ENCODE measurements at places on chromosomes 13 and 19.

DNA sequence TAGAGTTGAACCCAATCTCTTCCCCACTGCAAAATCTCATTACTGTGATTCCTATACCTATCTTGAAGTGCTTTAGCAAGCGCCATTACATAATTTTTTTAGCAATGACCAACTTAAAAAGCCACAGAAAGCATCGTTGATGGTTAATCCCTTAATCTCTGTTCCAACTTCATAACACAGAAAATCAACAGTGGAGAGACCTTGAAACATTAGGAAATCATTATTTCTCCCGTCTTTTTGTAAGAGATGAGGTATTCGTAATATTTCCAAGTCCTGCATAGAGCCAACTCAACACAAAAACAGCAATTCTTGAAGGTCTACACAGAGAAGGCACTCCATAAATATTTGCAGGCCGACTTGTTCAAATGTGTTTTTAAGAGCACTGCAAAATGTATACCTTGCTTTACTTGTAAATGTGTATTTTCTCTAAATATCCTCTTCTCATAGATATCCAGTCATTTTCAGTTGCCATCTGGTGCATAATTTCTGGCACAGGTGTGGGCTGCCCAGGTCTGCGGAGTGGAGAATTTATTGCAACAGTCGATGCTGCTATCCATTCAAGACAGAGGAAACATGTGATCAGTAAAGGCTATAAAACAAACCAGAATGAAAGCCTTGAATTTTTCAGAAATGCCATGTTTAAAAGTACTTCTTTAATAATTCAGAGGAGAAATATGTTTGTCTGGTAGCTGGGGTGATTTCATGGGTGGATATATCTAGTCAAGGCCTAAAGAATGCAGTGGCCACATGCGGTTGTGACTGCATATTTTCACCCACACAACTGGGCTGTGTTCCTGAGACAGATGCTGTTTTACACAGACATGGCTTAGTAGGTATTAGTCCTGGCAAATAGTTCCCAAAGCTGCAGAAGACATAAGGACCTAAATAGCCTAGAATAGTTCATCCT lies 234.3 kb upstream of the STARD13 start:
- DNase-seq, result no peak

DNA sequence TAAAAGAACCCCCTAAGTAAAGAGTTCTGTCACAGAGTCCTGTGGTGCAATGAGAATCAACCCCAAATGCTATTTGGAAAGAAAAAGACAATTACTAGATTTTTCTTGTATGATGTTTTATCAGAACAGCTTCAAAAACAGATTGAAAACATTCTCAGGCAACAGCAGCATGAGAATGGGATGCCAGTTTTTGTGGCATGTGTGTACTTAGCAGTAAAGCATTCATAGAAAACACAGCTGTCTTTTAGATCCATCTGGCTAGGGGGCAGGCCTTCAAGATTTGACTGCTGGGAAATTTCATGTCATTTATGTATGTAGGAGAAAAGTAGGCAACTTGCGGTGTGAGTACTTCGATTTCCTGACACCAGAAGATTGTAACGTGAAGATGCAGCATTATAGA lies 170.5 kb upstream of the HTR2A start:
- no peak for DNase-seq

DNA sequence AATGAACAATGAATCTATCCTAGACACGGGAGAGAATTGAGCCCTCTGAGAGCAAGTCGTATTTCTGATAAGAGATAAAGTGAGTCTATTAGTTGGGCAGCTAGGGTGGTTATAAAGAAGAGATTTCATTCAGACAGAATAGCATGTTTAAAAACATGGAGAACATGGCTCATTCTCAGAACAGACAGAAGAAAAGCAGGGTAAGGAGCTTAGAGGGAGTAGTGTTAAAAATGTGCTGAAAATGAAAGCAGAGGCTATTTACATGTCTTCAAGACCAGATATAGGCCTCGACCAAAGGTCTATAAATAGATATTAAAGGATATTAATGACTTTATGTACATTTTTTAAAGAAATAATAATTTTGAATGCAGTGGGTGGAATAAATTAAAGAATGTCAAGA lies 149.5 kb downstream of the SLITRK1 start:
- no peak for DNase-seq

GRCh38 chr19:27734496-27735220 lies 1478.3 kb downstream of the UQCRFS1 start:
- no peak for DNase-seq

GRCh38 chr19:47854459-47854858 lies 4.6 kb upstream of the TPRX2 start:
- no peak for DNase-seq

GRCh38 chr19:35828692-35829301 lies 16.2 kb upstream of the PRODH2 start:
- DNase-seq, result peak; percentile 56

DNA sequence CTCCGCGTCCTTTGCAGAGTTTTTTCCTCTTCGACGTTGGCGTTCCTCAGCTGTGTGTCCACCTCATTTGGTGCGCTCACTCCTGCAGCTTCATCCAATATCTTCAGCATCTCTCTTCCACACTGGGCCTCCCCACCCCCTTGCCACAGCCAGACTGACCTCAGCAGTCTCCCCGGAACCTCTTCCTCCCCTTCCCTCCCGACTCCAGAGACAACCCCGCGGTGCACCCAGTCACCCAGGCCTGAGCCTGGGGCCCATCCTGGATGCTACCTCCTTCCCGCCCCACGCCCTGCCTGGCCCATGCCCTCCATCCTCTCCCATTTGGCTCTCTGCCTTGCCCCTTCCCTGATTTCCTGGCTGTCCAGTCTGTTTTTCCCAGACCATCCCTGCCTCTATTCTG lies 8.1 kb upstream of the C5AR2 start:
- no peak for DNase-seq

DNA sequence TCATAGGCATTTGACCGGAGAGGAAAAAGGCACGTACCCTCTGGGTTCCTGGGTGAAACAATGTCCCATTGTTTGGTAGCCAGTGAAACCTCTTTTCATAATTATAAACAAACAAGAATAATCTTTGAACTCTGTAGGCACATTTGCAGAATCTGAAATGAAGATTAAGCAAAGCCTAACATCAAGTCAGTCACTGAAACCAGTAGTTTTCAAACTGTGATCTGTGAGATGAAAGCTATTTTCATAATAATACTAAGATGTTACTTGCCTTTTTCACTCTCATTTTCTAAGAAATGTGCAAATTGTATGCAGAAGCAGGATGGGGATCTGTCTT lies 105.4 kb downstream of the WDFY2 start:
- no peak for DNase-seq

- peak; percentile 35 for DNase-seq
These were observed 1.6 kb downstream of the ARRDC2 start for GRCh38 chr19:18009412-18010066.

GRCh38 chr13:73210218-73210883 lies 151.5 kb downstream of the KLF5 start:
- no peak for DNase-seq

- no peak for DNase-seq
These were observed 103.9 kb downstream of the WDFY2 start for GRCh38 chr13:51687947-51688714.

DNA sequence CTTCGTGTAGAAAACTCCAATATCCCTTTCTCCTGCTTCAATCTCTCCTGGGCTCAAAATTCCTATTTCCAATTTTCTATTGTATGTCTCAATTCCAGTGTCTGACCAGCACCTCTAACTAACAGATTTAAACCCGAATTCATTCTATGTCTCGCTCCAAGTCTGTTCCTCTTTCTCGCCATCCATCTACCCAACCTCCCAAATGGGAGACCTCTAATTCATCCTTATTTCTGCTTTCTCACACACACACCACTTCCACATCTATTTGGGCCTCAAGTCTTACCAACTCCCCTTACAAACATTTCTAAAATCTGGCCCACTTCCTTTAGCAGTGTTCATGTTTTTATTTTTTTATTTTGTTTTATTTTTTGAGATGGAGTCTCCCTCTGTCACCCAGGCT lies 53.3 kb downstream of the MBD3L2B start:
- DNase-seq, result no peak

DNA sequence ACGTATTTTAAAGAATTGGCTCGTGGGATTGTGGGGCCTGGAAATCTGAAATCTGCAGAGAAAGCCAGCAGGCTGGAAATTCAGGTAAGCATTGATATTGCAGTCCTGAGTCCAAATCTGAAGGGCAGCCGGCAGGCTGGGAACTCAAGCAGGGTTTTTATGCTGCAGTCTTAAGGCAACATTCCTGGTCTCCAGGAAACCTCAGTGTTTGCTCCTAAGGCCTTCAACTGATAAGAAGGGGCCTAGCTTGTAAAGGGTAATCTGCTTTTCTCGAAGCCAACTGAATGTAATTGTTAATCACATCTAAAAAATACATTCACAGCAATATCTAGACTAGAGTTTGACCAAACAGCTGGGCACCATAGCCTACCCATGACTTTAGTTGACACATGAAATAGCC lies 154.4 kb downstream of the EFNB2 start:
- no peak for DNase-seq

DNA sequence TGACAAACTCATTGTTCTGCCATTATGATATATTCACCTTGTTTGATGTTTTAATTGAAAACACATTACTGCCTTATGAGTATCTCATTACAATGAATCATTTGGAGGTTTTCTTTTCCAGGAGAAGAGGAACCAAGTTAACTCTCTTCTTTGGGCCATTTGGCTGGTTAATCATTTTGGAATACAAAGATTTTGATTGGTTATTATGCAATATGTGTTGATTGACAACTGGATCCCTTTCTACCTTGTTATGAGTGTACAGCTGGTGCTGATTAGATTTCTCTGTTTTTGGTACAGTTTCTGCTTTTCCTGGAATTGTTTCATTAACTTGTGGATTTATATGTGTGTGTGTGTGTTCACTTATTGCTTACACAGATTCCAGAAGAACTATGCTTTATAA lies 49.2 kb upstream of the RGCC start:
- no peak for DNase-seq

DNA sequence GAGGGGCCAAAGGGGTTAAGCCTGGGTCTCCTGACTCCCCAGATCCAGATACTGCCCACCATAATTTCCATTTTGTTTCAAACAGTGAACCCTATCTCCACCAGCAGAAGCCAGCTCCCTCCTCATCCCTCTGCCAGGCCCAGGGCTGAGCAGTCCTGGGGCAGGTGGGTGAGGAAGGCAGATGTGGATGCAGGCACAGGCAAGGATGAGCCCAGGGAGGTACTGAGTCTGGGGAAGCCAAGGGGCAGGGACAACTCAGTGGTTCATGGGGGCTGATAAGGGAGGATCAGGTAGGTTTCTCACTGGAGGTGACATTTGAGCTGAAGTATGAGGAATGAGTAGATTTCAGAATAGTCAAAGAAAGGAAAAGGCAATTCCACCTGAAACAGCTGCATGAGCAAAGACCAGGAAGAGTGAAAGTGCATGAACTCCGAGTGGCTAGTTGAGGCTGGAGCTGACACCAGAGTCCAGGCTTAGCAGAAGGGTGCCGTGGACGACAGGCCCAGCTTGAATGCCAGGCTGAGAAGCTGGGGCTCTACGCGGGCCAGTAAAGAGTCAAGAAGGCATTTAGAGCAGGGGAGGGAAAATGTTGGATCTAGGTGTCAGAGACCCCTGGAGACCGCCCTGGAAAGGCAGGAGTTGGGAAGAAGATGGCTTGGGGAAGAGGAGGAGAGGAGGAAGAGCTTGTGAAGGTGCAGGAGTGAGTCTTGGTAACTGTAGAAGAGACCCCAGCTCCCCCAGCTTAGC lies 10.3 kb downstream of the CIC start:
- DNase-seq, result no peak

DNA sequence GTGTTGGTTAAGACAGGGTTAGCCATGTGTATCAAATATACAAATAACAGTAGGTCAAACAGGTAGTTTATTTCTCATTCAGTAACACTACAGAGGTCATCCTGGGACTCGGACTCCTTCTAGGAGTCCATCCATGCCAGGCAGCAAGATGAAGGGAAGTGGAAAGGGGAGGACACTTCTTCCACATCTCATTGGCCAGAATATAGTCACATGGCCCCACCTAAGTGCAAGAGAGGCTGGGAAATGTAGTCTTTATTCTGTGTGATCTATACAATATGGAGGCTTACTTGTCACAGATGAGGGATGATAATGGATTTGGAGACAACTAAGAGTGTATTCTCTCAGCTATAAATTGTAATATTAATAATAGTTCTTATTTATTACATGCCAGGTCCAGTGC lies 31.1 kb downstream of the RDH8 start:
- DNase-seq, result peak; percentile 12

DNA sequence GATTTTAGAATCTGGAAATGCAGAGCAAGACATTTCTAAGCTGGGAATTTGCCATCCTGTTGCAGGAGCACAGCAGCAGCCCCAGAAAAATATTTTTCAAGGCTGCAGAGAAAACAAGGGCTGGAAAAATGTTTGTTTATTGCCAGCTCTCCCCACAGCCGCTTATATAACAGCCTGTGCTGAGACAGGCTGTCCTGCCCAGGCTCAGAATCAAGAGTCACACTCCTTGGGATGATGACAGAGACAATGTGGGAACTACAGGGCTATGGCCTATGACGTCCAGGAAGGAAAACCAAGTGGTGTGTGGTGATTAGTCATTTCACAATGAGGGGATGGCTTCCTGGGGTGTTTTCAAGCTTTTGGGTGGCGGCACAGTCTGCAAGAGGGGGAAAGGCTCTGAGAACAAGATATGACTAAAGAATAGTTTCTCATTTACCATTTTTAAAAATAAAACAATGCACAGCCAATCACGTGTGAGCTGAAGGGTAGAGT lies 136.3 kb upstream of the SERP2 start:
- peak; percentile 70 for DNase-seq

GRCh38 chr19:39307046-39307821 lies 11.0 kb downstream of the IFNL1 start:
- no peak for DNase-seq

DNA sequence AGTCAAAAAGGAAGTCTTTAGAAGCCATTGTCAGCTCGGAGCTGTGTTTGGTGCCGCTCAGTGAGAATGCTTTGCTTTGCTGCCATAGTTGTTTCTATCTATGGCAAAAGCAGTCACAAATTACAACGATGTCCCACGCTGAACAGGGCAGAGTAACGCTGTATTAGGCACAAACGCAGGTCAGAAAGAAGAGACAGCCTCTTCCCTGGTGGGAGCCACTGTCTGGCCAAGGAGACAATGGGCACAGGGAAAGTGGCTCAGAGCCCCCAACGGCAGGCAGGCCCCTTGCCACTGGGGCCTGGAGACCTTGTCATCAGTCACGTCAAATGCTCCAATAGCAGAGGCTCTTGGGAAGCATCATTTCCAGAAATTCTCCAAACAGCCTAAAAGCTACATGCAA lies 244.2 kb downstream of the TEX29 start:
- no peak for DNase-seq

- peak; percentile 79 for DNase-seq
These were observed 11.0 kb downstream of the CTU1 start for GRCh38 chr19:51097166-51097738.

GRCh38 chr13:30308548-30308947 lies 1.2 kb upstream of the KATNAL1 start:
- peak; percentile 50 for DNase-seq

GRCh38 chr13:30318026-30318425 lies 10.7 kb upstream of the KATNAL1 start:
- no peak for DNase-seq

All from activated CD4-positive, alpha-beta T cell treated with anti-CD3 and anti-CD28 coated beads, Interleukin-2, Interleukin-6, amounts not matched to agents 100 ng/mL and 50 ng/mL, durations not matched to agents 16 hours and 8 hours (primary cell).